ENCODE measurements at places on chromosomes 5 and 9.

GRCh38 chr9:109418827-109419226 lies 79.3 kb downstream of the PTPN3 start:
- no peak for DNase-seq

- no peak for DNase-seq
These were observed 6.0 kb upstream of the PUM3 start for GRCh38 chr9:2849941-2850340.

DNA sequence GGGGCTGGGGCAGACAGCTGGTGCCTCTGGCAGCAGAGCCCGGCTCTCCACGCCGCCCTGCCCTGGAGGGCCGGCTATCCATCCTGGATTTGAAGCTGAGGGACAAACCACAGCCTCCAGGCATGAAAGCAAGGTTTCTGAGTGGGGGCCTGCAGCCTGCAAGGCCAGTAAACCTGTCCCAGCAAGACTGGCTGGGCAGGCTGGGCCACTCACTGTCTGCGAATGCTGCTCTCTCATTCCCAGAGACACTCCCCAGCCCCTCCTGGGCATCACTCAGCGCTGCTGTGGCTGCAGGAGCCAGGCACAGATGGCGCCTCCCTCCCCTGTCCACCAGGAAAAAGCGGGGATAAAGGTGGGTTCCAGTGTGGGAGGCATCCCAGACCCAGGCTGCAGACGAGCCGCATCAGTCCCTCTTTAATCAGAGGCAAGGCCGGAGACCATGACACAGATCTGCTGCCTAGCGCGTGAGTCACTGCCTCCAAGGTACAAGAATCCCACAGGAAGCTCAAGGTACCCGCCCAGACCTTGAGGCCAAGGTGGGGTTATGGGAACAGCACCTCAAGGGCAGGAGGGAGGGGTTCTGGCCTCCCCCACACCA lies 118.0 kb downstream of the VAV2 start:
- DNase-seq, result no peak

- no peak for DNase-seq
These were observed 447.3 kb upstream of the CCNG1 start for GRCh38 chr5:162990063-162990462.

GRCh38 chr9:99193466-99193821 lies 28.3 kb downstream of the ALG2 start:
- DNase-seq, result no peak

DNA sequence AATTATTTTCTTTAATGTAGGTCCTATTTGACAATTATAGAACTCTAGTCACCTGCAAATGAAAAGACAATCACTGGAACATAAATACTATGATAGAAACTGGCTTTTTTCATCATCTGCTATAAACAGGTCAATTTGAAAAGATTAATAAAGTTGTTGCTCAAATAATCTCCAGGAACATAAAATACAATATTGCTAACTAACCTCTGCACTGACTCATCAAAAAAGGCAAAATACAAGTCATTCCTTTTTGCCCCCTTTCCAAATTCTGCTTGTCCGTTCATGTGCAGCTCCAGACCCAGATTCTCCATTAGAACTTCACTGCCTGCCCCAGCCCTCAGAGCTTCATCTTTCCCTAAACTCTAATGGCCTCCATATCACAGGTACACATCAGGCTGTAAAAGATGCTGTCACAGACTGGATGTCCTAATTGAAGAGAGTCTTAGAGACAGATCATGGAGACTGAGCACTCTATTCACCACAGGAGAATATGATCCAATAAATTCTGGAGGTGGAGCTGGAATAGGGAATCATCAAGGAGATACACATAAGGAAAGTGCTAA lies 1.6 kb downstream of the DCTN4 start:
- DNase-seq, result no peak

GRCh38 chr5:133792655-133793054 lies 175.8 kb downstream of the C5orf15 start:
- no peak for DNase-seq

DNA sequence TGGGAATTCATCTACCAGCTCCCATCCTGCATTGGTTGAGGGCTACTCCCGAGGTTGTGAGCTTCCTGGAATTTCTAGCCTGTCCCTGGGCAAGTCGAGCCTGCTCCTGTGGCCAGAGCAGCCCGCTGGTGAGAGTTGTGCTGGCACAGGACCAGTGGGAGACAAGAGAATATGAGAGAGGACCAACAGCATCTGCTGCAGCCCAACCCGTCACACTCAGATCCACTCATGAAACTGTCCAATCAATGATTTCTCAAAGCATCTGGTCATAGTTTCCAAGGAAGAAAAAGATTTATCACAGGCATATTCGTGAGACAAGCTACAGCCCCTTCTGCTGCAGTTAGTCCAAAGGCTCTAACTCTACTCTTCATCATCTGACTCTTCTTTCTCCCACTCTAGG lies 64.4 kb upstream of the RAI14 start:
- no peak for DNase-seq

- no peak for DNase-seq
These were observed 16.9 kb downstream of the CARD19 start for GRCh38 chr9:93112864-93113389.

GRCh38 chr9:70415476-70415875 lies 1.0 kb upstream of the KLF9 start:
- no peak for DNase-seq

DNA sequence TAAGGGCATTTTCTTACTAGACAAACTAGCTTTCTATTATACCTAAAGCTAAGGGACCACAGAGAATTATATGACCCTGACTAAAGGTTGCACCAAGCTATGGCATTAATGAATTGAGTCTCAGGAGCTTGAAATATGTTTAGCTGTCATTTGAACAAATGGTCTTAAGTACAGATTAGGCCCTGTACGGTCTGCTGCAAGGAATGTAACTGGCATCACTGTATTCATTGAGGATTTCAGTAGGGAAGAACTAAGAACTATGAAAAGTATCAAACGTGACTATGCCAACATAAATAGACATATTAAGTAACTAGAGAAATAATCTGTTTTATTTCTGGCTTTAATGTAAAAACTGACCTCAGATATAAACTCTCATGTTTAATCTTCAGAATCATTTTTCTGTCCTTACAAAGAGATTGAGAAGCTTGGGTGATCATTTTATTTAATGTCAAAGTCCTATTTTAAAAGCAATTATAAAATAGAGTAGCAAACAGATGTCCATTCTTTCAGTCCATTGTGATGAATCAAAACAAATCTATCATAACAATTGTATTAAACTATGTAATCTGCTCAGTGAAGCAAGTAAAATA lies 845.9 kb downstream of the MAT2B start:
- DNase-seq, result no peak

GRCh38 chr9:14316602-14317300 lies 2.8 kb upstream of the NFIB start:
- no peak for DNase-seq

- no peak for DNase-seq
These were observed 3.6 kb downstream of the RNF130 start for GRCh38 chr5:180067986-180068385.

- no peak for DNase-seq
These were observed 54.2 kb downstream of the ELAVL2 start for GRCh38 chr9:23771746-23772384.

DNA sequence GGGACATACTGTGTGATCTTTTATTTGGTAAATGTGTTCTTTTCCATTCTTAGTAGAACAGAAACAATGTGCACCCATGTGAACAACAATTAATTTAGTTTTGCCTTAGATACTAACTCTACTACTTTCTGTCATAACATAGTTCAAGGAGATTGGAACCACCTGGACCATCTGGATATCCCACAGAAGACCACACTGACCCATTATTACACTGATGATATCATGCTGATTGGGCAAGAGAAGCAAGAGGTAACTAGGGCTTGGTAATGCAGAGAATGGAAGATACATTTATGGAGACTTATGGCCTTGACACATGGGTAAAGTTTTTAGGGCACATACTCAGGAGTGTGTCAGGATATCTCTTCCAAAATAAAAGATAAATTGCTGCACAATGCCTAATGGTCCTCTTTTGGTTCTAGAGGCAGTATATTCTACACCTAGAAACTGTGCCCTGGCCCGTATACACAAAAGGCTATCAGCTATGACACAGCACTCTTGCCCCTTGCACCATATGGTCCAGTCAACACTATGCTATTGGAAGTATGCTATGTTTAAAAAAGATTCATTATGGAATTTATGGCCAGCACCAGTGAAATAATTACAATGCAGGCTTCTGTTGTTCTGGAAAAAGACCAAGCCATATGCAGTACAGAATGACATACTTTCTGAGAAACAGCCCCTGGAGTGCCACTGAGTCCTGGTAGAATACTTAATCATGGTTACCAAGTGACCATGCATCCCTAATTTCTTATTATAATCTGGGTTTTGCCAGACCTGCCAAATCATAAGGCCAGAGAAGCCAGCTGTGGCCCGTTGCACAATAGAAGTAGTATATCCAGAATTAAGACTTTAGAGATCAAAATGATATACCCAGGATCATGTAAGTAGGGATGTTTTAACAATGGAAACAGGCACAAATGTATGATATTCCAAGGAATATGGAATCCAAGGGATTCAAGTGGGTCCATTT lies 41.6 kb upstream of the MROH2B start:
- DNase-seq, result no peak

- DNase-seq, result no peak
These were observed 6.8 kb upstream of the HNRNPA0 start for GRCh38 chr5:137760719-137761516.

DNA sequence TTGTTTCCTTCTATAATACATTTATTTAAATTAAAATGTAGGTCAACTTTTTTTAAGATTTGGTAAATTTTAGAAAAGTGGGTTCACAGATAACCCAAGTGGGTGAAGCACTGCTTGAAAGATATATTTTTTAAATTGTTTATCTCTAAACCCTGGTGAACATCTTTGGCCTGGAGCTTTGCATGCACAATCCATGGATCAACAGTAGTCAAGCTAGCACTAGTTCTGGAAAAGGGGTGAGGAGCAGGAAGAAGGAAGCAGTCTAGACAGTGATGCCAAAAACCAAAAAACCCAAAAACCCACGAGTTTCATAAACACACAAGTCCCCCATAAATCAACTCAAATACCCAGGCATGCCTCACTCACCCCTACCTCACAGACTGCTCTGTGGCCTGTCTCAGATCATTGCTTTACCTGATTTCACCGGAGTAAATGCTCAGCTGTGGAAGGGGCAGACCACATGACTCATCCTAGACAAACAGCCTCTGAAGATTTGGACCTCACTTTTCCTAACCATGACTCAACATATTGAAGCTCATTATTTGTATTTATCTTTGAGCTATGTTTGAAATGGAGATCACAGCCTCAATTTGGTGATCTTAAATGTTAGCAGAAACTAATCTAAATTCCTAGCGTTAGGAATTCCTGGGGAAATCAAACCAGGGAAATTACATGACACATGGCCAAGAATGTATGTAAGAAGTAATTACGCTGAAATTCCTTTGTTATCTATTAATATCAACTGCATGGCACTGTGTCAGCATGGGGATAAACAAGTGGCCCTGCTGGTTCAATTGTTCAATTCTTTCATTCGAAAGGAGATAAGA lies 149.6 kb downstream of the ZNF608 start:
- no peak for DNase-seq

DNA sequence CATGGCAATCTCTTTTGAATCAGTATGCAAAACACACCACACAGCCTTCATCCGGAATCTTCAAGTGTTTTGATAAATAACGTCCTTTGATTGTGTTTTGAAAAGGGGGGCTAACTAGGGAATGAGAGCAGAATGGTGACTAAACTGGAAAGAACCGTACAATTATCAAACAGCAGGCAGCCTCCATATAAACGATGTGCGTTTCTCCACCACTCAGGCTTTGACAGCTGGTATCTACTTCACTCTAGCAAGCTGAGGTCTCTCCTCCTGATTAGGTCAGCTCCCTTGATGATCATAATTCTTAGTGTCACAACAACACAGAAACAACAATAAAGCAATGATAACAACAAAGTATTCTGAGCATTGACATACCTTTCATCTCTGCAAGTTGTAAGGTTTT lies 465.9 kb downstream of the TUSC1 start:
- no peak for DNase-seq

GRCh38 chr9:130681769-130682420 lies 11.7 kb upstream of the EXOSC2 start:
- no peak for DNase-seq

GRCh38 chr9:95005278-95006143 lies 279.0 kb downstream of the AOPEP start:
- DNase-seq, result no peak

GRCh38 chr9:2494562-2494961 lies 127.0 kb upstream of the VLDLR start:
- DNase-seq, result no peak
